Activated effector memory CD4-positive, alpha-beta T cell treated with anti-CD3 and anti-CD28 coated beads, Interleukin-2, amount 50 U/mL, for 16 hours (primary cell): ENCODE measurements at places on chromosomes 16 and 17.

DNA sequence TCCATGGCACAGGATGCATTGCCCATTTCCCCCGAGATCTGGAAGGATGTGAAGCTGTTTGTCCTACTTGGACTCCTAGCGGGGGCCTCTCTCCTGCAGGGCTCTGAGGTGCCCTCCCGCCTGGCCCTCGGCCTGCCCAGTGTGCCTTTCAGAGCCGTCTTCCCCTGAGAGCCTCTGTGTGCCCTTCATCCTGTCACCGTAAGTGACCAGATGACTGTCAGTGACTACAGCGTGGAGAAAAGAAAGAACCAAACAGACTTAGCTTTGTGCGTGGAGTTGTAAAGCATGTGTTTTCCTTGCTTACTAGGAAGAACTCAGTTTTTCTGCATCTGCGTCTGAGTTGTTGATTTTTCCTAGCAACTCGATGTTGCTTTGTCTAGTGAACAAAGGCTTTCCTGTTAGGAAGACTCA is 56.1 kb downstream of the BANP start:
- no peak for DNase-seq

DNA sequence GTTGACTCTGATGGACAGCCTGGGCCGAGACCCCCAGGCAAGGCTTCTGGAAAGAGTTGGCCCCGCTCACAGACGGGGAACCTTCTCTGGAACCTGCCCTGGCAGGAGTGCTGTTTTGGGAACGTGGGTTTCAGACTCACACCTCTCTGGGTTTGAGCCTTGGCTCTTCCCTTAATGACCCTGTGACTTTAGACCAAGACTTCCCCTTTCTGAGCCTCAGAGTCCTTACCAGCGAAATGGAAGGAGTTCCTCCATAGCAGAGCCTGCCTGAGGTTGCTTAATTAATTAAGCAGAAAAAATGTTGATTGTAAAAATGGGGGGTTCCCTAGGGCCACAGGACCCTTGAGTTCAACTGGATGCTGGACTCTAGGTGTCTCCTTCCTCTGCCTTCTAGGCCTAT is 408.2 kb downstream of the SEC14L1 start:
- no peak for DNase-seq

- no peak for DNase-seq
These were observed 46.0 kb downstream of the GLG1 start for GRCh38 chr16:74560912-74561311.

DNA sequence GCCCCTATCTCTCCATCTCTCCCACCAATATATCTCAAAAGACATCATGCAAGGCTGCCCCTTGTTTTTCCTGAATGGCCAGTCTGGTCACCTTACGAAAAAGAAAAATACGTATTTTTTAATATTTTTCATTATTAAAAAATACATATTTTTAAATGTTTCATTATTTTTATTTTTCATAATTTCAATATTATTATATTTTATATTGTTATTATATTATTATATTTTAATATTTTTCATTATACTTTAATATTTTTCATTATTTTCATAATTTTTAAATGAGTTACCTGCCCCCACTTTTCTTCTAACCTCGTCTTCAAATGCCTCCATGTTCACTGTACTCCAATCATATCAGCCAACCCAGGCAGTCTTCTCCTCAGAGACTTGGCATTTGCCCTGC is 116.0 kb upstream of the ERCC4 start:
- DNase-seq, result no peak

DNA sequence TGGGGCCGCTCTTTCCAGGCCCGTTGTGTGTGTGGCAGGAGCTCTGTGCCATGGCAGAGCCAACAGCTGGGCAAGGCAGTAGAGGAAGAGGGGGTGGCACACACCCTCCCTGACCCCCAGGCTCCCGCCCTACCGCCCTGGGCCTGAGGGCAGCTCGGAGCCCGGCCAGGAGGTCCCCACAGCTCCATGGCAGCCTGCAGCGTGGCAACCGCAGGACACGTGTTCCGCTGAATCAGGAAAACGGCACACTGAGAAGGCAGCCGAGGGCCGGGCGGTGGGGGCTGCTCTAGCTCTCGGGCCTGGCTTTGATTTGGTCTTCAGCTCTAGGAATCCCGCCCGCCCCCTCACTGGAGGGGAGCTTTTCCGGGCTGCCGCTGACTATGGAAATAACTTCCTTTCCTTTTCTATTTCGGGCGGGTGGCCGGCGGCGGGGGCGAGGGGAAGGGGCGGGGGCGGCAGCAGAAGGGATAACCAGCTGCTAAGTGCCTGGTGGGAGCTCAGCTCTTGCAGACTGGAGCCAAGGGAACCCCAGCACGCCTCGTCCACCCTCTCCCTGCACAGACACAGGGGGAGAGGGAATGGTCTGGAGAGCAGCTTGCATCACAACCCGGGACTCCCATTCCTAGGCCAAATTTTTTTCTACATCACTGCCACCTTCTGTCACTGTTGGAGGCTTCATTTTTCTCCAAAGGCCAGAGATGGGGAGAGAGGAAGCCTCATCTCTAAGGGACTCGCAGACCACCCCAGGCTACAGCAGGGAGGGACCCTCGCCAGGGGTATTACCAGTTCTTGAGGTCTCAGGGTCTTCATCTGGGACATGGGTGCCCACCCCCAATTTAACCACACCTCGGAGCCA is 24.8 kb upstream of the MRPS23 start:
- DNase-seq, result no peak

DNA sequence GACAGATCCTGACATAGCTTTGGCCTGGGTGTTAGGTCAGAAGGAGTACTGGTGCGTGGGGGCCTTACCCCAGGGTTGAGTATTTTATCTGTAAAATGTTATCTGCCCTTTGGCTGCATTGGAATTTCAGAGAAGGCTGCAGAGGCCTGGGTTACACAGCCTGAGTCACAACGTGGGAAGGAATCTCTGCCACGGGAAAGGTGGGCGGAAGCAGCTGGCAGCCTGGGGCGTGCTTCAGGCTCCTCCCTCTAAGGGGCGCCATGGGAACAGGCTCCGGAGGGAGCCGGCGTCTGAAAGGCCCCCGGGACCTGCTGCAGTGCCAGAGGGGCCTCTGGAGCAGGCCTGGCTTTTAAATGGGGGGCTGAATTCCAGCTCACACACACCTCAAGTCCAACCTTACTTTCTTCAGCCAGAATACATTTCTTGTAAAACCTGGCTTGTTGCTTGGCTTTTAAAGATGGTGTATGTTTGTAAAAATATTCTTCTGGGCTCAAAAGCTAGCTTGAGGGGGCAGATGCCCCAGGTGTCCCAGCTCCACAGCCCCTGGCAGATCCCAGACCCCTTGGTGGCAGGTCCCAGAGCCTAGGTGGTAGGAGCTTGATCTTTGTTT is 142.2 kb downstream of the RAB11FIP4 start:
- DNase-seq, result no peak

DNA sequence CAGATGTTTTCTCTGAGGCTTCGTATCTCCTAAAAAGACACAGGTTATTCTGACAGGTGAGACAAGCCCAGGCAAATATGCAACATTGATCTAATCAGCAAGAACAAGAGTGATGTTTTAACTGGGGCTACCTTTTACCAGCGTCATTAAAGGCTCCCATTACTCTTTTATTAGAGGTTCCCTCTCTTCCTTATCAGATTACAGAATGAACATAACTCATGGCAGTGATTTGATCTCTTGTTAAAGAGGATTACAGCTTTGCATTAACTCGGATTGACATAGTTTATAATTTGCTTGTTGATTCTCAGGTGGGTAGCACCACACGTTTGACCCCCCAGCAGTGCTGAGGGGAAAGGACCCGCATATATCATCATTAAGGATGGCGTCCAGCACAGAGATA is 90.5 kb downstream of the AATF start:
- DNase-seq, result no peak

DNA sequence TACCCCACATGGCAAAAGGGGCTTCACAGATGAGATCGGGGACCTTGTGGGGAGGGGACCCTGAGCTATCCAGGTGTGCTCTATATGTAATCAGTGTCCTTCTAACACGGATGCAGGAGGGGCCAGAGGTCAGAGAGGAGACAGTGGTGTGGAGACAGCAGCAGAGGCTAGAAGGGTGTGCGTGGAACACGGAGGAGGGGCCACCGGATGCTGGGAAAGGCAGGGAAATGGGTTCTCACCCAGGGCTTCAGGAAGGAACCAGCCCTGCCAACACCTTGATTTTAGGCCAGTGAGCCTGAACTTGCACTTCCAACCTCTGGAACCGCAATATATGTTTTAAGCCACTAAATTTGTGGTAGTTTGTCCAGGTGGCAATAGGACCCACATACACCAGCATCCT is 4.6 kb upstream of the SLC38A8 start:
- no peak for DNase-seq

GRCh38 chr16:23414731-23415130 is 38.3 kb downstream of the COG7 start:
- DNase-seq, result no peak

DNA sequence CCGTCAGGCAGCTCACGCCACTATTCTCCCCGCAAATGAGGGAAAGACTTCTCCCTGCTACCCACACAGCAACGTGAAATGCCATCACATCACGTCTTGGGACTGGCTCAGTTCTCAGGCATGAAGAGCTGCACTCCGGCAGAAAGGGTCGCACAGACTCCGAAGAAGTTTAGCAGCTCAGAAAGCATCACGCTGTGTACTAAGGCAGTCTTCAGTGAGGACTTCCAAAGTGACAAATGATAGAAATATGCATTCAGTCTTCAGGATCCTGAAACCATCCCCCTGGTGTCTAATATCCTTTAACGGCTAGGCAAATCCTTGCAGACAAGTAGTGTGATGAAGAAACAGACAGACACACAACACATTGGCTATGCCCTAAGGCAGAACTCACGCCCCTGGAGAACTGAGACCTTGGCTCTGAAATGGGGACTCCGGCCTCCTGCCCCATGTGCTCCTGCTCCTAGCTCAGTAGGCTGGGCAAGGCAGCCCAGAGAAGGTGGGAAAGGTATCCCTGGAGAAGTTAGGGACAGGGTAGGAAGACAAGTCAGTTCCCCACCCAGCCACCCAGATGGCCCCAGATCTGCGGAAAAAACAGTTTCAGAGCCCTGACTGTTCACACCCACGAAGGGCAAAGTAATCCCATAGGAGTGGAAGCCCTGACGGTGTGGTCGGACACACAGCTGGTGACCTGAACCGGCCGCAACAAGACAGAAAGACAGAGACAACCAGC is 1.6 kb downstream of the XYLT1 start:
- DNase-seq, result no peak

- DNase-seq, result no peak
These were observed 39.4 kb downstream of the PLCG2 start for GRCh38 chr16:81818568-81818896.

GRCh38 chr16:70269471-70269870 is 17.7 kb upstream of the EXOSC6 start:
- DNase-seq, result no peak

- DNase-seq, result no peak
These were observed 662.0 kb downstream of the CDH11 start for GRCh38 chr16:64459821-64460220.

DNA sequence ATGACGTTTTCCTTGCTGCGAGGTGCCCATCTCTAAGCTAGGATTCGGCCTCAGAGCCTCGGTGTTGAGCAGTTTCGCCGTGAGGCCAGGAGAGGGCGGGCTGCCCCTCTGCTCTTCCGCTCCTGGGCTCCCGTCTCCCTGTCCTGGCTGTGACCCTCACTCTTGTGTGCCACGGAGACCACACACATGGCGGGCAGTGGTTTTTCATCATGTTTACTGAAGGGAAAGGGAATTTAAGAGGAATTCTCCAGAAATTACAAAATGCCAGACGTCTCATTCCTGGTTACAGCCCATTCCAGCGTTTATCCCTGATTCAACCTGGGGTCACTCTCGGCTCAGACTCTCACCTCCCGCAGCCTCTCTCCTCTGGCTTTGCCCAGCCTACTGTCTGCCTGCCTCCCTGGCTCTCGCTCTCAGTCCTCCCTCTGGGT is 96.8 kb upstream of the ELAC2 start:
- no peak for DNase-seq

DNA sequence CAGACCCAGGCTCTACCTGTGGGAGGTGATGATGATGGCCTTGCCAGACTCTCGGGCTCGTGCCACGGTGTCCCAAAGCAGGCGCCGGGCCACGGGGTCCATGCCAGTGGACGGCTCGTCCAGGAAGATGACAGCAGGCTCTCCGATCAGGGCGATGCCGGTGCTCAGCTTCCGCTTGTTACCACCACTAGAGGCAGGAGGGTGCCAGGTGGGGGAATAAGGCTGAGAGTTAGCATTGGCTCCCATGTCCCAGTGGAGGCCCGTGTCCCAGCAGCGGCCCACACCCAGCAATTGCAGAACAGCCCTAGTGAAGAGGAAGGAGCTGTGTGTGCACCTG is 10.3 kb upstream of the RNPS1 start:
- no peak for DNase-seq
